ENCODE measurements at places on chromosomes 12 and 14.

DNA sequence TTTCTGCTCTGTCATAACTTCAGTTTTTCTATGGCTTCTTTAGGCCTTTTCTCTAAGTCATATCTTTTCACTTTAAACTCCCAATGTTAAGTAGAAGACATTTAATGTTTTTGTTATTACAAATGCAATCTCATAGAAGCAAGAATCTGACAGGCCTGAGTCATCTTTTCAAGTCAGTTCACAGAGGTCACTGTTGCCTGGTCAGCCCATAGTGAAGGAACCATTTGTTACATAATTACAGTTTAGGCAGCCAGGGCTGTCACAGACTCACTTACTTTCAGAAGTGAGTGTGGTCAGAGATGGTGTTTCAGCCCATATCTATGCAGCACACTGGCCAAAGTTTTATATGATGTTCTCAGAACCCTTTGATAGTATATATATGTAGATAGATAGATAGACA is 46.5 kb downstream of the CCER1 start:
- no peak for DNase-seq

GRCh38 chr14:84432676-84433075 is 1097.3 kb upstream of the FLRT2 start:
- DNase-seq = no peak

- DNase-seq = no peak
Observed at GRCh38 chr14:54211551-54212308, 185.1 kb upstream of the CDKN3 start.

GRCh38 chr12:96041181-96041580 is 5.8 kb upstream of the LTA4H start:
- no peak for DNase-seq

DNA sequence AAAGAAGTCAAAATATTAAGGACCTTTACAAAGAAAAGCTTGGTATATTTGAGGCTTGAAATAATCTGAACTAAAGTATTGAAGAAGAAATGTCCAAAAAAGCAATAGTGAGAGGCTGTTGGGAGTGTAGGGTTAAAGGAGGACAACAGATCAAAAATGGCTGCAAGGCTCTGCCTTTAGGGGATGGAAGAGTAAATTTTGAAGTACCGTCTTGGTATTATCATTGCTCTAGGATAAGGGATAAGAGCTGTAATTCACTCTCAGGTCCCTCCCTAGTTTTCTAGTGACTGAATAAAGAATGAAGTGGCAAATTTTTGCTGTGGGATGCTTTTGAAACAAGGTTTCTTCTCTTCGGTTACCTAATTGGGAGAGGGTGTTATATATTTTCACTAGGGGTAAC is 38.7 kb downstream of the LEMD3 start:
- DNase-seq = no peak

DNA sequence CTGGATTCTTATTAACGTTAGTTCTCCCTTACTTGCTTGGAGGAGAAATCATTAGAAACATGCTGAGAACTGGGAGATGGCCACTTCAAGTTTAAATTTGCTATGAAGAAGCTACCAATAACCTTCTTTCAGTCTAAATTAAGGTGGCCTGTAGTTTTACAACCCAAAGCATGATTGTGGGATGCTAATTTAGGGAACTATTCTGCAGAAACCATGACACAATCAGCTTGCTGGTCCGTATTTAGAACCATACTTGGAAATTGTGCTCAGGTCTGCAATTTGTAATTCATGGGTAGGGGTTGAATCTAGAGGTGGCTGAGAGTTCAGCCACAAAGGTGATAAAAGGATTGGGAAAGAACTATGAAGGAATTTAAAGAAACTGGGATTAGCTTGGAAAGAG is 405.7 kb downstream of the RAD51B start:
- DNase-seq = no peak

GRCh38 chr14:104937161-104937560 is 12.5 kb downstream of the PLD4 start:
- no peak for DNase-seq

GRCh38 chr14:78022059-78022458 is 148.1 kb upstream of the NRXN3 start:
- peak; percentile 30 for DNase-seq

- DNase-seq = no peak
Observed at GRCh38 chr12:3520168-3520567, 29.2 kb downstream of the PRMT8 start.

- DNase-seq = no peak
Observed at GRCh38 chr12:29223956-29224543, 75.0 kb downstream of the FAR2 start.

DNA sequence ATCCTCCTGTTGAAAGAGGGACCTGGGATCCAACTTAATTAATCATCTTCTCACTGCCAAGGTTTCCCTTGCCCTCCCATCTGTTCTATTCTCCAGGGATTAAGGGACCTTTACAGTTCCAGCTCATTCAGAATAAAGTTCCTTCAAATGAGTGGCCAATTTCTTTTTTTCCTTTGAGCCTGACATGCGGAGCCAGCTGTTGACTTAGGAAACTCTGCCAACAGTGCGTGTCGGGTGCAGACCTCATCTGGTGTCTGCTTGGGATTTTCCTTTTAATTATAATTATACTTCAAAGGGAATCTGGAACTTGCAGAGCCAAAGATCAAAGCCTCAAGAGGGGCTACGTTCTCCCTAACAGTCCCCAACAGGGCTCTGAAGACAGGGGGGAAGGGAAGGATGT is 64.8 kb downstream of the CCDC60 start:
- DNase-seq = no peak

GRCh38 chr14:96793547-96793946 is 3.6 kb upstream of the VRK1 start:
- no peak for DNase-seq

- DNase-seq = no peak
Observed at GRCh38 chr12:58668871-58669270, 251.4 kb downstream of the LRIG3 start.

DNA sequence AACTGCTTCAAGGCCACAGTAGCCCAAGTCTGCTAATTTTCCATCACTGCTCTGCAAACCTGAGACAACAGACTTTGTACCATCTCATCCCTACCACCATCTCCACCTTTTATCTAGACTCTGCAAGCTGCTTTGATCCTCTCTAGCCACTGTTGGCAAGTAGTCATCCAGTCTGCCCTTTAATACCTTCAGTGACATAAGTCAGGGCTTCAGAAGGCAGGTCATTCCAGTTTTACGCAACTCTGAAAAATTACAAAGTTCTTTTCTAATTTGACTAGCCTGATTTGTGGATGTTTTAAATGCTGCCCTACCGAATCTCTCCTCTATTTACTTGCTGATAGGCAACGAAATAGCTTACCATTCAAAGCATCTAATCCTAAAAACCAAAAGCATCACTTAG is 2.8 kb downstream of the FERMT2 start:
- DNase-seq = no peak

- DNase-seq = no peak
Observed at GRCh38 chr14:94388384-94389103, at the start of gene SERPINA1. Gene SERPINA1, minus strand, starts transcription at chr14:94388602. Its CDS starts 5,365 bp downstream, at chr14:94383237.

DNA sequence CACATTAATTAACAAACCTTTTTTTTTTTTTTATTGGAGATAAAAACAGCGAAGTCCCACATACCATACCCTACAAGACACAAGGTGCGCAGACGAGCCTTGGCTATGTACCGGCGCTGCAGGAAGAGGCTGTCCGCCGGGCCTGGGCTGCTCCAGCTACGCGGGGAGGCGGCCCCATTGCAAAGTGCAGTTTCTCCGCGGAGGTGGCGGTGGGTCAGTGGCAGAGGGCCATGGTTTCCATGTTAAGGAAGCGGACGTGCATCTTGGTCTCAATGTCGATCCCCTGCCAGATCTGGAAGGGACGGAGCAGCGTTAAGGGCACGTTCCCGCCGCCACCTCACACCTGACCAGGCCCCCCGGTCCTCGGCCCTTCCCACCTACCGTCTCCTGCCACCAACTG is 60.3 kb downstream of the TESC start:
- DNase-seq = no peak

DNA sequence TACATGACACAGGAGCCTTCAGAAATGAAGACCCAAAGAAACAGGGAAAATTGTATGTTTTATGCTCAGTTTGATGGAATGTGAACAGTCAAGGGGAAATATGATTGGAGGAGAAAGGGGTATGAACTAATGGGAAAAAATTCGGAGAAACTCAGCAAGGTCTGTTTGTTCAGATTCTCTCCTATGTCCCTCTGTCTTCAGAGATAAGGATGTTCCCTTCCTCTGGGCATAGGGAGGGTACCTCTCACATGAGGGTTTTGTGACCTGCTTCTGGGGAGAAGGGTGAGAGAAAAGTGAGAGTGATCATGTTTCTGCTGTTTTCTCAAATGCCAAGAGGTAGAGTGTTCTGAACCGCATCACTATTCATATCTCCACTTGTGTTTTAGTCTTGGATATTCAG is 26.6 kb upstream of the LIMA1 start:
- no peak for DNase-seq

DNA sequence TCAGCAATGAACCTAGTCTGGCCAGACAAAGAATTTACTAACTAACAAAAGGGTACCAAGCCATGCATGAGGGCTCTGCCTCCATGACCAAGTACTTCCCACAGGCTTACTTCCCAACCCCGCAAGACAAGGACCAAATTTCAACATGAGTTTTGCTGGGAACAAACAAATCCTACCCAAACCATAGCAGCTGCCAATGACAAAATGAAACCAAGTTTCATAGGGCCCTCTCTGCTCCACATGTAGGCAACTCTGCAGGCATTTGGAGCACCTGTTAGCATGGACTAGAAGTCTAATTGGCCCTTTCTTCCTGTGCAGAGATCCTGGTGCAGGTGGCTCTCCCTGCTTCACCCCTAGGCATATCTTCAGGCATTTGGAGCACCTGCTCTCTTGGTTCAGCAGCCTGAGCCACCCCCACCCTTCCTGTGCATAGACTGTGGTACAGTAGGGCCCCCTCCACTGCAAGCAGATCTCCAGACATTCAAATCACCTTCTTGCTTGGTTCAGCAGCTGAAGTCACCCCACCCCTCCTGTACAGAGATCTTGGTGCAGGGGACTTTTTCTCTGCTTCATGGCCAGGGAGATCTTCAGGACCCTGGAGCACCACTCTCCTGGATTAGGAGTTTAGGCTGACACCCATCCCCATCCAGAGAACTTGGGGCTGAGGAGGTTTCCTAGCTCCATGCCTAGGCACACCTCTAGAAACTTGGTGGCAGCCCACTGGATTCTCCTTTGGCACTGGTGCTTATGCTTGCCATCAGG is 308.7 kb downstream of the RPAP3 start:
- peak; percentile 39 for DNase-seq

- DNase-seq = no peak
Observed at GRCh38 chr12:10503460-10503859, 2.2 kb upstream of the EIF2S3B start.

DNA sequence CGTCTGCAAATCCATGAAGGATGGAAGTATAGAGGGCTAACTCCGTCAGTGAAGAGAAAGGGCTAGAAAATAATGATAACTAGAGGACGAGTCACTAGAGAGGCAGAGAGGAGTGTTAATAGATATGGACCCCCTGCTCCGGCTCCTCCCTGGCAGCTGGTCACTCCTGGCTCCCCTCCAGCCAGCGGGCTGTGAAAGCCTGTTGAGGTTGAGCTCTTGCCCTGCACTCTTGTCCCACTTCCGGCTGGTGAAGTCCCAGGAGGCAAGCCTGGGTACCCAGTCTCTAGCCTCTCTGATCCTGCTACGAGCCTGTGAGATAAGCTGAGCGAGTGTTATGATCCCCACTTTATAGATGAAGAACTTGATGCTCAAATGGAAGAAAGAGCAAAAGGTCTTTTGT is 90.3 kb downstream of the RFX4 start:
- DNase-seq = no peak

- no peak for DNase-seq
Observed at GRCh38 chr12:93743999-93744689, 67.0 kb downstream of the CRADD start.

- DNase-seq = no peak
Observed at GRCh38 chr12:59650588-59651228, 54.9 kb downstream of the SLC16A7 start.

DNA sequence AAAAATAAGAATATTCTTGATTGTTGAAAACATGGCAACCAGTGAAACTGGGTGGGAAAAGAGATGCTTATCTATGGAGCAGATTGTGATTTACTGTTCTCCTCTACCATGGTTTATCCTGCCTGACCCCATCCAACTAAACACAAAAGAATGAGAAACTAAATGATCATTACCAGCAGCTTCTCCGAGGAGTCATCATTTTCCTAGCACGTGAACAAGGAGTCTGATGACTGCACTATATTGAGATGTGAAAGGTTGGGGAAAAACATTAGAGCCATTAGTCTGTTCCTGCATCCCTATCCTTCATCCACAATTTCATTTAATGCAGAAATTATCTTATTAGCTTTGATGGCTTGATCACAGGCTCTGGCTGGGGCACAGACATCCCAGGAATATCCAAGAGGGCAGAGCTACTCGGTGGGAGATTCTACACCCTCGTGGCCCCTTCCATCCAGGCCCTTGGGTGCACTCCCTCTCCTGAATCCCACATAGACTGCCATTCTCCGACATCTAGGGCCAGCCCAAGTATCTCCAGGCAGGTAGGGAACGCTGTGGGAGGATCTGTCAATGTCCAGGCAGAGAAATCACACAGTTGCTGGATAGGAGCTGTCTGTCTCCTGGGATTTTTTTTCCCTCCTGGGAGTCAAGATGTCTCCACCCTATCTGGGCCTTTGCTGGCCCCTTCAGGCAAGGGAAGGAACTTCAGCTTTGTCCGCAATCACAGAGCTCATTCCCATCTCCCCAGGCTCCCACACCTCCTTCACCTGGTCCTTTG is 43.3 kb upstream of the DHRS4 start:
- DNase-seq = peak; percentile 8

DNA sequence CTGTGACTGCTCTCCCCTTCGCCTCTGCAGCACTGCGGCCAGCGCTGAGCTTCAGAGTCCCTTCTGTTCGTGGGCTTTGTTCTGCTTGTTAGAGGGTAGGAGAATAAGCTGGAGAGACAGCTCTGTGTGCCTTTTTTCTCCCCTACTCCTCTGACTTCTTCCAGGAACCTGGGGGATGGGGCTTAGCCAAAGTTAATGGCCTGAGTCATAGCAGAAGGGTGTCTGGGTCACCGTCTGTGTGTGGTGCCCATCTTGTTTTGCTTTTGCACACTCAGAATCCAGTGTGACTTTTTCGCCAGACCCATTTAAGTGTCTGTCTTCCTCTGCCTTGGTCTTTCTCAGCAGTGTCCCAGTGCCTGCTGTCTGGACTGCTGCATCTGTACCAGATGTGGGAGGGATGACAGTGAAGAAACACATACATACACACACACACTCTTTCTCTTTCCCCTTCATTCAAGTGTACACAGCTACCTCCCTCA is 3.0 kb downstream of the KIF5A start:
- DNase-seq = no peak

- no peak for DNase-seq
Observed at GRCh38 chr12:88519802-88520435, 60.4 kb downstream of the KITLG start.

DNA sequence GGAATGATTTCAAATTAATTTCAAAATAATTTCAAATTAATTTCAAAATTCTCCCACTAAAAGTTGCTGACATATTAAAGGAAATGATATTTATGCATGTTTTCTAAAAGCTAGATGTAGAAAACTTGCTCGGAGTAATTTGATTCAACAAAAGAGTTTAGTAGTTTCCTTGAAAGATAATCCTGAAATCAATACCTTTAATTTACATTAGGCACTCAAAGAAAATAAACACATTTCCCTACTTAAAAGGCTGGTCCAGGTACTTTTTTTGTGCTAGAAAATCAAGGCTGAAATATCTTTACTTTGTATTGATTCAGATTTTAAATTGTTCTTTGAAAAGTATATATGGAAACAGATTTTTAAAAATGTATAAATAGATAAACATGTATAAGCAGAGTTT is 370.5 kb downstream of the RAD51B start:
- DNase-seq = no peak

GRCh38 chr14:100062590-100062989 is 2.6 kb upstream of the EVL start:
- DNase-seq = peak; percentile 66

Measured in stimulated activated CD4-positive, alpha-beta T cell treated with anti-CD3 and anti-CD28 coated beads, Interleukin-4, amount 100 ng/mL, for 24 hours (primary cell).